ENCODE measurements at places on chromosomes 12 and 14.

DNA sequence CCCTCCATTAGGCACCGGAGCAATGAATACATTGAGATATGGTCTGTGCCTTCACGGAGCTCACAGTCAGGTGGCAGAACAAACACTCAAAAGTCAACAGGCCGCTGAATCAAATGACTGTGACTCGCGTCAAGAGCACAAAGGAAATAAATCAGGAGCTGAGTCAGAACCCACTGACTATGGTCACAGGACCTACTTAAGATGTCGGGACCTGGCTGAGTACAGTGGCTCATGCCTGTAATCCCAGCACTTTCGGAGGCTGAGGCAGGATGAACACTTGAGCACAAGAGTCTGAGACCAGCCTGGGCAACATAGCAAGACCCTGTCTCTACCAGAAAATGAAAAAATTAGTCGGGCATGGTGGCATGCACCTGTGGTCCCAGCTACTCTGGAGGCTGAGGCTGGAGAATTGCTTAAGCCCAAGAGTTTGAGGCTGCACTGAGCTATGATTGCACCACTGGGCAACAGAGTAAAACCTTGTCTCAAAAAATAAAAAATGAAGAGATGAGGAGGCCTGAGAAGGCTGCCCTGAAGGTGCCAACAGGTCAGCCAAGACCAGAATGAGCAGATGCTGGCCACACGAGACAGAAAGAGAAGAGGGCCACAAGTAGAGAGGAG, 19.9 kb downstream of the TMEM233 start:
- no peak for DNase-seq

DNA sequence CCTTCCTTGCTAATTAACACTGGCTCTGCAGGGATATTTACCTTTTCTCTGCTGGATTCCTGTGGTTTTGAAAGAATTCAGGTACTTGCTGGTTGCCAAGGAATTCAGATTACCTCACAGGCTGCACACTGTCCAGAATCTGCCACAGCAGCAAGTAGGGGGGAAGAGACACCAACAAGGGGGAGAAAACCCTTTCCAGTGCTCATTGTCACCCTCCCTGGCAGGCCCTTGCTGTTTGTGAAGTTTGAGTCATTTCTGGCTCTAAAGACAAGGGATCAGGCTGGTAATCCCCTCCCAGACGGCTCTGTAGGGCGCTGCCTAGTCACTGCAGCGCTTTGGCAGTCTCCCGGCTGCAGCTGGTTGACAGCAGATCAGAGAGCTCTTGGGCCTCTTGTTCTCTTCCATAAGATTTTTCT, 50.8 kb downstream of the TTLL5 start:
- DNase-seq: no peak

GRCh38 chr14:23409475-23409874, 1.4 kb upstream of the MYH6 start:
- DNase-seq: no peak

GRCh38 chr12:22380031-22380430, 45.5 kb upstream of the ST8SIA1 start:
- no peak for DNase-seq

DNA sequence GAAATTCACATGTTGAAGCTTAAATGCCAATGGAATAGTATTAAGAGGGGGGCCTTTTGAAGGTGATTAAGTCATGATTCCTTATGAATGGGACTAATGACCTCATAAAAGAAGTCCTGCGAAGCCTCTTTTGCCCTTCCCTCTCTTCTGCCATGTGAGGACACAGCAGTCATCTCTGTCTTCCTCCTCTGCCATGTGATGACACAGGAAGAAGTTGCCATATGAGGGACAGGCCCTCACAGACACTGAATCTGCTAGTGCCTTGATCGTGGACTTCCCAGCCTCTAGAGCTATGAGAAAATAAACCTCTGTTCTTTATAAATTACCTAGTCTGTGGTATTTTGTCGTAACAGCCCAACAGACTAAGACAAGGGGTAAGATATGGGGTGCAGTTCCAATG, 100.7 kb downstream of the VCPKMT start:
- DNase-seq: no peak

DNA sequence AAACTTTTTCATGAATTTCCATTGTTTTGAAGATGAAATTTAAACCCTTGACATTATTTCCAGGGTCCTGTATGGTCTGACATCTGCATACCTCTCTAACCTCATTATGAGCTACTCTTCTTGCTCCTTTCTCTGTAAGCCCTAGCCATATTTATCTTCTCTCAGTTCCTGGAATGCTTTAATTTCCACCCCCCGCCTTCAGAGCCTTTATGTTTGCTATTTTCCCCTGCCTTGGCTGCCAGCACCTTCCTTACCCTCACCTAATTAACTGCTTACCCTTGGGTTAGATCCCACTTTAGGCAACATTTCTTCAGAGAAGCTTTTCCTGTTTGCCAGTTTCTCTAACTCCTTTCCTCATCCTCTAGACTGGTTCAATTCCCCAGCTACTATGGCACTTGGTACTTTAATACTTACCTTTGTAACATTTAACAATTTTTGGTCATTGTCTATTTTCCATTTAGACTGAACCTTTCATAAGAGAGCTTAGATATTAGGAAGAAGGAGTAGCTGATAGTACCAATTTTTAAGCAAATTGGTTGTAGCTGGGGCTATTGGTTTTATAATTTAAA, 6.0 kb downstream of the STYX start:
- no peak for DNase-seq

- peak; percentile 3 for DNase-seq
Observed at GRCh38 chr12:32107359-32108267, 966 bp downstream of the BICD1 start.

DNA sequence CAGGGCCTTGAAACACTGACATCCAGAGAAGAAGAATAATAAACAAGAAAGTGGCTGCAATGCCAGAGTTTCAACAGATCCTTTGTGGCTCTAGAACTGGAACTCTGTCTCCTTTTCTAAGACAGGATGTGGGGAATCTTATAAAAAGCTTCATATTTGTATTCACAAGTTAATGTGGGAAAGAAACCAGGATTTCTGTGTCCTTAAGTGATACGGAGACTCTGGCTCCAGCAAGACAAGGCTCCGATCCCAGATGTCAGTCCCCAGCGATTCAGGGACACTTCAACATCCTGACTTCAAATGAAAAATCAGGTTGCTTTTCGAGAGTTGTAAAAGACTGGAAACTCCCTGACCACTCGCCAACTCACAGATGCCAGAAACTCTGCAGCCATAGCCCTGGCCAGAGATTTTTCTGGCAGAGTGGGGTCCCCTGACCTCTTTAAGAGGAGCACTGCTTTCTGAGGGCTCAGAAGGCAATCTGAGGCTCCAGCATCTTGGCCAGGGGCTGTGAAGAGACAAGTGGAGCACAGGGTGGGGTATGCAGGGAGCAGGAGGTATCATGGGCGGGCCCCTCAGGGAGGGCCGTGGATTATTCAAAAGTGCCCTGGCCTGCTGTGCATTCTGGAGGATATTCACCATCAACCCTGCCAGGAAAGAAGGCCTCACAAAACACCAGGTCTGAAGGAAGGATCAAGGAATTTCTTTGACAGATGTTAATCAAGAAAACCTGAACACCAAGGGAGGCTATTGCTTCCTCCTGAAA, 53.3 kb downstream of the TMX1 start:
- no peak for DNase-seq

DNA sequence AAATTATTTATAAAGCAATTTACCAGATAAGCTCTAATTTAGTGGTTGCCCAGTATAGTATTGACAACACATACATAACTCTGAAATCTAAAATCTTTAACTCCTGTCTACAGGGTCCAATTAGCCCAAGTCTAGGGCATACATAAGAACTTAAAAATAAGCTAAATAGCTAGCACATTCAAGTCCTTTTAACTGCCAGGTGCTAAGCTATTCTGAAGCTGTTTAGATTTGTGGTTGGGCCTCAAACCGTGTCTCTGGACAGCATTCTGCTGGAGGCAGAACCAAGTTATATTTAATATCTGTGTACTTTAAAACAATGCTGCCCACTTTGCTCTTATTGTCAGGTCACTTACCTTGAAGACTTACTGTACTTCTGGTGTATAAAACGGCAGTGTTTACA, 19.0 kb downstream of the RPS6KA5 start:
- no peak for DNase-seq

- no peak for DNase-seq
Observed at GRCh38 chr14:51431033-51431709, 191.1 kb downstream of the TMX1 start.

DNA sequence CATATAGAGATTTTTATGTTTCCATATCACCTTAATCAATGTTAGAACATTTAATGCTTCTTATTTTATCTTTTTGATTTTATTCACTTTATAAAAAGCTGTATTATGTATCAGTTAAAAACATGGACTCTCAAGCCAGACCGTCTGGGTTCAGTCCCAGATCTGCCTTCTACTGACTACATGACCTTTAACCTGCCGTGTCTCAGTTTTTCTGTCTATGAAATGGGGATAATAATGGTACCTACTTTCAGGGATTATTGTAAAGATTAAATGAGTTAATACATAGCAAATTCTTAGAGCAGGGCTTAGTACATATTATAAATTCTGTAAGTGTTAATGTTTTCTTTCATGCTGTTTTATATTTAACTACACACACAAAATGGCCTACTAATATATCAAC, 50.4 kb downstream of the STAB2 start:
- no peak for DNase-seq

DNA sequence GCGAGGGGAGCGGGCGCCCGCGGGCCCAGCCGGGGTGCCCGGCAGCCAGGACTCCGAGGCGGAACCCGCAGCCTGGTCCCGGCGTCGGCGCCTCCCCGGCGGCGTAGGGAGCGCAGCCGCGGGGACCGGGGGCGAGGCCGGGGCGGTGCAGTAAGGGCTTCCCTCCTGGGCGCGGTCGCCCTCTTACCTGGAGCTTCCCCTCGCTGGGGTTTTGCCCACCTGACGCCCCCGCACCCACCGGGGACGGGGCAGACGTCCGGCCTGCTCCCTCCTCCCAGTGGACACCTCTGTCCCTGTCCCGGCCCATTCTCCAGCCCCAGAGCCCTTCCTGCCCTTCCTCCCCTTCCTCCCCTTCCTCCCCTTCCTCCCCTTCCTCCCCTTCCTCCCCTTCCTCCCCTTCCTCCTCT, 413 bp upstream of the TUBA1C start:
- peak; percentile 23 for DNase-seq

GRCh38 chr14:41875116-41875515, 268.4 kb downstream of the LRFN5 start:
- DNase-seq: no peak

DNA sequence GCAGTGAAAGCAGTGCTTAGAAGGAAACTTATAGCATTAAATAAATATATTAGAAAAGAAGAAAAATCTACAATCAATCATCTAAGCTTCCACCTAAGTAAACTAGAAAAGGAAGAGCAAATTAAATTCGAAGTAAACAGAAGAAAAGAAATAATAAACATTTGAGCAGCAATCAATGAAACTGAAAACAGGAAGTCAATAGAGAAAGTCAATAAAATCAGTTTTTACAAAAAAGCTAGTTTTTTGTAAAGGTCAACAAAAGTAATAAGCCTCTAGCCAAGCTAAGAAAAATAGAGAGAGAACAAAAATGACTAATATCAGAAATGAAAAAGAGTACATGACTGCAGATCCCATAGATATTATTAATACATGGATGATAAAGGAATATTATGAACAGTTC, 34.2 kb upstream of the KTN1 start:
- DNase-seq: no peak

DNA sequence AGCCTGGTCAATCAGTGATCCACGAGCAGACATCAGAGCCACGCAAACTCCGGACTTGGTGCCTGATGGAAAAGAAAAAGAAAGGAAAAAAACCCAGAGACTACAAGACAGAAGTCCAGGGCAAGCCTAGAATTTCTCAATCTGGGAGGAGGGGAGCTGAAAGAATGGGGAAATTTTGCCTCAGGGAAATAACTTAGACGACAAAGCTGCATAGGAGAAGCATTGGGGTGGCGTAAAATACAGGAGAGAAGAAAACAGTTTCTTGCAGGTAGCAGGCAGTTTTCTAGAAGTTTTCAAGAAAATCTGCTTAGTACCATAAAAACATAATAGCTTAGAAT, 2.6 kb upstream of the SLC11A2 start:
- DNase-seq: no peak
